Right cardiac atrium (tissue), 5 donors: ENCODE measurements at places on chromosomes 2 and 18. TPM values are rescaled to one million over a fixed set of nuclear protein-coding genes. Genes with fewer than 3 reads are reported as not detected.

The TGFA gene
- 0.59 TPM for total RNA-seq

The SPATS2L gene
- 147 TPM for total RNA-seq

The CAPN14 gene
- 0.09 TPM for total RNA-seq

The ST6GAL2 gene
- total RNA-seq: 1.1 TPM

The UGT1A8 gene
- total RNA-seq: not detected

The CHST10 gene
- 12.3 TPM for total RNA-seq

- no peak for DNase-seq
Measured at GRCh38 chr2:170812710-170813600, 3.7 kb upstream of the GAD1 start.

GRCh38 chr2:181738563-181738962 is 58.2 kb upstream of the NEUROD1 start:
- no peak for DNase-seq

- DNase-seq: no peak
Measured at GRCh38 chr2:24762518-24762917, 30.7 kb downstream of the PTRHD1 start.

GRCh38 chr2:168819050-168819715 is 16.7 kb downstream of the NOSTRIN start:
- no peak for DNase-seq

DNA sequence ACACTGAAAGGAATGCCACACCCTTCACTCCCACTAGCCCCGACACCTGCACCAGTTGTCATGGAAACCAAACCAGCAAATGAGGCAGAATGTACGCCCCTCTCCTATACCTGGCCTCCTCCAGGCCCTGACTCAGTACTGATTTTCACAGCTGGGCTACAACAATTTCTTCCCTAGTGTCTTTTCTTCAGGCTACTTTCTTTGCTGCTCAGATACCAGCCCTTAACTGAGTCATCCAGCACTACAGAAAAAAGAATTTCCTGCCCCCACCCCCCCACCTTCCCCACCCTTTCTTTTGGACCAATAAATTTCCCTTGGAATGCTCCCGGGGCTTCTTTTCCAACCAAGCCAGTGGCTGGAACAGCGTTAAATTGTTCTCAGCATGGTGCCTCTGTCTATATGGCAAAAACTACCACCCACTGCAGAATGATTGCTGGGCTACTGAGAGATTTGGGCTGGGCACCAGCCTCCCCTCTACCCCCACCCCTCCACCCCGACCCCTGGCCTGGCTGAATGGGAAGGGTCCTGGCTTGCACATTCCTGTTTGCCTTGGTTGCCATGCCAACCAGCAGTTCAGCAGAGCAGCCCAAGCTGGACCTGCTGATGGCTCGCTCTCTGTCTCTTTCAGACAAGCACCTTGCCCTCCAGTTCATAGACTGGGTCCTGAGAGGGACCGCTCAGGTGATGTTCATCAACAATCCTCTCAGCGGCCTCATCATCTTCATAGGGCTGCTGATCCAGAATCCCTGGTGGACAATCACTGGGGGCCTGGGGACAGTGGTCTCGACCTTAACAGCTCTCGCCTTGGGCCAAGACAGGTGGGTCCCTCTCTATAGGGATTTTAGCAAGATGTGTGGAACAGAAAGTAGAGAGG is 11.3 kb downstream of the SLC14A2 start:
- peak; percentile 19 for DNase-seq

DNA sequence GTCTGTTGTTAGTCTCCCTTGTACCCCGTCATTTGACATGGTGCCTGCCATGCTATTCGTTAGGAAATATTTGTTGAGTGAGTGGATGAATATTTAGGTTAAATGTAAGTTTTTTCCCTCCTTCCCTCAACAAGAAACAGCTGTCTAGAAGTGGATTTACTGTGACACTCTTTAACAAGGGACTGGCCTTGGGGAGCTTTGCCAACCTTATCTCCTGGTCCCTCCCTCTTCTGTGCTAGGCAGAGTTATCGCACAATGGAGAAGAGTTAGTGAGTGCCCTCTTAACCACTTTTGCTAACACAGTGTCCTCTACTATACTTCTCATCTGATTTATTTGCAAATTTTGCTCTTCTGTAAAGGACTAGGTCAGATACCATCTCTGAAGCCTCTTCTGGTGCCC is 61.2 kb downstream of the DIS3L2 start:
- DNase-seq: no peak

DNA sequence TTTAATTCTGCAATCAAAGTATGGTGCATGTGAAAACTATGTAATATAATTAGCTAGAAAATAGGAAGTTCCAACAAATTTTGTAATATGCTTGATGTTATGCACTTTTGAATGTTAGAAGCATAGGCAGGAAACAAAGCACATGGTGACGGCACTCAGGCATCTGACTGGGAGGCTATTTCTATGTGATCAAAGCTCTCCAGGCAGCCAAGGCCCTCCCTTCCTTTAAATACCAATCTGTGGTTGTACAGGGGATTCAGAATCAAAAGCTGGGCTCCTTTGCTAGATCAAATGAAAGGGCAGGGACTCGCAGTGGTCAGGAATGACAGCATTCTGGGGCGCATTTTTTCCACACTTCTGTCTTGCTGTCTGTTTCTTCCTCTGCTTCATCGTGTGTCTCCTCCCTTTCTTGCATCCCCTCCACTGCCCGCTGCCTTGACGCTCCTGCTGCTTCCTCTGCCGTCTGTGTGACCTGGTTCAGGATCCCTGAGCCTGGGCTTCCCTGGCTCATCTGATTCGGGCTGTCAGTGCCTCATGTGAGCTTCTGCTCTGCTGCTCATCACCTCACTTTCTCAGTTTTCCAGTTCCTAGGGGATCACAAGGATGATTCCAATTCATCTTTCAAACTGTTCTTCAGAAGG is 30.9 kb downstream of the TMEM182 start:
- no peak for DNase-seq

- DNase-seq: peak; percentile 72
Measured at GRCh38 chr2:240624950-240625621, at the start of gene GPR35. Gene GPR35 (plus strand): TSS chr2:240625480. CDS start chr2:240629953, 4,473 bp downstream.

GRCh38 chr2:203870941-203871340 is 3.4 kb downstream of the CTLA4 start:
- no peak for DNase-seq

DNA sequence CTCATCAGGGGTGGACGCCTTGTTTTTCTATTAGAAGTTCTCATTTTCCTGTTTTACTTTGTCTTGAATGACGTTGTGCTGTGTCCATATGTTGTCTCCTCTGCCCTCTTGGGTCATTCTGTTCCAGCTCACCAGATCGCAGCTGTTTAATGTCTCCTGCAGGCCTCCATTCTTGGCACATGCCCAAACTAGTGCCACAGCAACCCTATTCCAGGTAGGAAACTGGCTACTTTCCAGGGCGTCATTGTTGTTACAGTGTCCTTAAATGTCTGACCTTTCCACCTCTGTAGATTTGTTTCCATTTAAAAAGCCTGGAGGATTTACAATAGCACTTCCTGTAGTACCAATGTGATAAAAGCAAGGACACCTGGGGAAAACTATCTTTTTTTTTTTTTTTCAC is 500.7 kb downstream of the METTL4 start:
- DNase-seq: no peak
